ENCODE measurements at places on chromosomes 2 and 18.

- DNase-seq, result no peak
Measured at GRCh38 chr2:197322724-197323720, 12.4 kb upstream of the ANKRD44 start.

DNA sequence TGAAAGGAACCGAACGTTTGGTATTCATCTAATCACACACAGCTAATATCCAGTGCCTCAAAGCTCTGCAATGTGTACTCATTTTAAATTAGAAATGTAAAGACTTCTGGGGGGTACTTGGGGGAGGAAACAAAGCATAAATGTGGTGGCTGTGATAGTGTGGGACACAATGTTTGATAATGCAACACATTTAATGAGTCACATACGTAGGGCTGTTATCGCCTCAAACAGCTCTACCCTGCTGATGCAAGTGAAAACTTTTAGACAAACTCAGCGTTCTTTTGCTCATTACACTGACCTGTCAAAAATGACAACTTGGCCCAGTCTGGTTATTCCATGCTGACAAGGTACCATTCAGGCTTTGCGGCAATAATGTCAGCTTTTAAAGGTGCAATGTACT, 1227.1 kb upstream of the CELF4 start:
- DNase-seq, result no peak

- DNase-seq, result no peak
Measured at GRCh38 chr2:28350196-28350595, 42.5 kb upstream of the FOSL2 start.

- no peak for DNase-seq
Measured at GRCh38 chr2:43715300-43716098, 39.3 kb upstream of the C1GALT1C1L start.

DNA sequence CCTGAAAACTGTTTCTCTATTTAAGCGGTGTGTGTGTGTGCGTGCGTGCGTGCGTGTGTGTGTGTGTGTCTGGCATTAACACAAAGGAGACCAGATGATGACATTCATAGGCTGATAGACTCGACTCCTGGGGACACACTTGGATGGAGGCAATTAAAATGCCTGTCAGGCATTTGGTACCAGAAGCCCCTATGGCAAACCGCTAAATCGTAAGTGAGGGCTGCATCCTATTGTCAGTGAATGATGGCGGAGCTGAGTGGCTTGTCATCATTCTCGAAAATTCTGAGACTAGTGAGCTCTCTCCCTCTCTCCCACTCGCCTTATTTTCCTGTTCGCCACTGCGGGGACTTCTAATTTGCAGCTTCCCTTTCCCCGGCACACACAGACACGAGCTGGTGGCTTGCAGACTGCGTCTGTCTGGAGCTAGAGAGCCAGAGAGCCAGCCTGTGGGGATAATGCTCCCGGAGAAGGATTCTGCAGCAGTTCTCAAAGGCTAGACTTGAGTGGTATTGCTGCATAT, 155.4 kb downstream of the MAP2 start:
- DNase-seq, result peak; percentile 96

- no peak for DNase-seq
Measured at GRCh38 chr2:70851704-70852103, 16.1 kb upstream of the CD207 start.

DNA sequence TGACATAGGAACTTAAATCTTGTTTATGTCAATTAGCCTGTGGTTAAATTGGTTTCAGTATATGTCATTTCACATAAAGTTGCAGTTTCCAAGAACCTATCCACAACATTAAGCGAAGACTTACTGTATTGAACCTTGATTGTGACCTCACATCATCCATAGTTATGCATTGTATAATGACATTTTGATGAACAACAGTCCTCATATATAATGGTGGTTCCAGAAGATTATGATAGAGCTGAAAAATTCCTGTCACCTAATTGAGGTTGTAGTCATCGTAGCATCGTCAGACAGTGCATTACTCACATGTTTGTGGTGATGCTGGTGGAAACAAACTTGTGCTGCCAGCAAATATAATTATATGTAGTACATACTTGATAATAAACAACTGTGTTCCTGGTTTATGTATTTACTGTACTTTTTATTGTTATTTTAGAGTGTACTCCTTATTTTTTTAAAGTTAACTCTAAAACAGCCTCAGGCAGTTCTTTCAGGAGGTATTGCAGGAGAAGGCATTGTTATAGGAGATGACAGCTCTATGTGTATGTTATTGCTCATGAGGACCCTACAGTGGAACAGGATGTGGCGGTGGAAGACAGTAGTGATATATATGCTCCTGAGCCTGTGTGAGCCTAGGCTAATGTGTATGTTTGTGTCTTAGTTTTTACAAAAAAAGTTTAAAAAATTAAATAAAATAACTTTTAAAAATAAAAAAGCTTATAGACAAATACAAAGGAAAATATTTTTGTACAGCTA, 56.6 kb downstream of the UBE2E3 start:
- DNase-seq, result no peak

DNA sequence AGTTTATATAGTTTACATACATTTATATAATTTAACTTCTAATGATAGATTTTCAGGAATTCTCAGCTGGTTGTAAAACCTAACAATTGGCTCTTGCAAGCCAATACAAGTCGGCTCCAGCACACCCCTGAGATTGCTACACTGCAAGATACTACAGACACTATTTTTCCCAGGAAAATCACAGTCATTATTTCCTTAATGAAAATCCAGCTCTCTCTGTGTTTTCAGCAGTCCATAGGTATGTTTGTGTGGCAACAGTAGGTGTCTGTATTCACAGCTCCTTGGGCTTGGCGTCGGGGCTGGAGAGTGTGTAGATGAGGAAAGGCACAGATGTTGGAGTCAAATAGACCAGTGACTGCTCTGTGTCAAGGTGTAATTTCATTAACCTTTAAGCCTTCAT, 78.7 kb upstream of the SPTBN1 start:
- DNase-seq, result no peak

GRCh38 chr2:158779621-158780020, 15.5 kb upstream of the DAPL1 start:
- DNase-seq, result no peak

DNA sequence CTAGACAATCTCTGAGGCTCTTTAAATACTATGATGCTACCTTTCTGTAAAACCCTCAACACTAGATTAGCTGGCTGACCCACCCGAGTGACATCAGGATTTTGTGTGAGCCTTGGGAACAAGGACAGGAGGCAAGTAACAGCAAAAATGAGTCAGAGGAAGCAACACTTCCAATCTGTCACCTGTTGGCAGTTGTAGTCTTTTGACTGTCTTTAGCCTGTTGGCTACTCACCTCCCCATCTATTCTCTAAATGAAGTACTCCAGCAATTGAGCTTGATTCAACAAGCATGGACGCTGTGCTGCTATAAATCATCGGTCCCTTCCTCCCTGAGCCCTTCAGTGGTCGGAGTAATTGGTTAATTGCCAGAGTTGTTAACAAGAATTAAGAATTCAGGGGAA, 898.7 kb downstream of the BCL11A start:
- no peak for DNase-seq

- DNase-seq, result no peak
Measured at GRCh38 chr2:142756430-142756829, 121.0 kb upstream of the KYNU start.

- DNase-seq, result peak; percentile 26
Measured at GRCh38 chr2:218658671-218659257, 659 bp downstream of the ZNF142 start.

- no peak for DNase-seq
Measured at GRCh38 chr2:9114458-9114857, 92.2 kb upstream of the ASAP2 start.

DNA sequence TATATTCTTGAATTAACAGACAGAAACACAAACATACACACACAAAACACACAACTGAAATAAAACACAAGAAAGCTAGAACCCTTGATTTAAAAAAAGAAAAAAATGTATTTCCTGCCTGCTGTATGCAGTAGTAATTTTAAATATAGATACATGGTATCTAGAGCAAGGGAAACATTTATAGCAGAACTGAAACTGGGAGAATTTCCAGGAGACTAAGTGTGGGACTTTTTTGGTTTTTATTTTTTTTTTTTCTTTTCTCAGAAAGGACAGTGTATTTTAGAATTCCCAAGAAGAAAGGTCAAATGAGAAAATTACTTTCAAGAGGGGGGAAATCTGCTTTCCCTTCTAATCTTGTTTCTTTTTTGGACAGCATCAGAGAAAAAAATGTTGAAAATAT, 558.9 kb upstream of the PKDCC start:
- DNase-seq, result no peak

Measured in SHP77 (cell line).